ENCODE measurements at places on chromosomes 5 and 9. TPM values are rescaled to one million over a fixed set of nuclear protein-coding genes. Genes with fewer than 3 reads are reported as not detected.

Gene NAIP
- total RNA-seq, result 10.7 TPM

Gene IFNA13
- not detected for total RNA-seq

Gene LRRC70
- total RNA-seq, result 1.5 TPM

Gene LECT2
- not detected for total RNA-seq

Gene MAMDC2
- total RNA-seq, result not detected

Gene IRX4
- total RNA-seq, result not detected

Gene PTPN3
- 5.4 TPM for total RNA-seq

Gene PRR16
- not detected for total RNA-seq

Gene CAAP1
- total RNA-seq, result 16.6 TPM

Gene GPR151
- total RNA-seq, result not detected

Gene AP3B1
- 43.6 TPM for total RNA-seq

Gene PCDHA3
- not detected for total RNA-seq

Gene GRXCR2
- not detected for total RNA-seq

Gene ACER2
- 2.8 TPM for total RNA-seq

Gene SOX30
- total RNA-seq, result 2.0 TPM

Gene TICAM2
- 2.1 TPM for total RNA-seq

Gene EFNA5
- 0.35 TPM for total RNA-seq

Measured in activated T-cell treated with anti-CD3 and anti-CD28 coated beads, Interleukin-2, amount 50 U/mL, for 72 hours (primary cell).